Astrocyte of the spinal cord (primary cell): ENCODE measurements at places on chromosomes 7 and 10.
A peak's percentile ranks its signal among the peaks of the same experiment; 100 is the strongest.

DNA sequence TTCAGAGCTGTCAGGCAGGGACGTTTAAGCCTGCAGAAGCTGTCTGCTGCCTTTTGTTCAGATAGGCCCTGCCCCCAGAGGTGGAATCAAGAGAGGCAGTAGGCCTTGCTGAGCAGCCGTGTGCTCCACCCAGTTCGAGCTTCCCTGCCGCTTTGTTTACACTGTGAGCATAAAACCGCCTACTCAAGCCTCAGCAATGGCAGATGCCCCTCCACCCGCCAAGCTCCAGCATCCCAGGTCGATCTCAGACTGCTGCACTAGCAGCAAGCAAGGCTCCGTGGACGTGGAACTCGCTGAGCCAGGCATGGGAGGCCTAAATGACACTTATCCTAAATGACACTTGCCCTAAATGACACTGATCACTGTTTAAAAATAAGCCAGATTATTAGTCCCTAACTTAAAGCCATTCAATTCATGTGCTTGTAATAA lies 6.8 kb upstream of the ASB15 start:
- peak; percentile 13 for DNase-seq

- no peak for DNase-seq
These were observed 2.1 kb downstream of the PAXIP1 start for GRCh38 chr7:155000795-155001194.

- DNase-seq = no peak
These were observed 333.3 kb downstream of the CACNA2D1 start for GRCh38 chr7:82110146-82110840.

- DNase-seq = peak; percentile 64
These were observed 9.6 kb downstream of the UBTD1 start for GRCh38 chr10:97508342-97508741.

DNA sequence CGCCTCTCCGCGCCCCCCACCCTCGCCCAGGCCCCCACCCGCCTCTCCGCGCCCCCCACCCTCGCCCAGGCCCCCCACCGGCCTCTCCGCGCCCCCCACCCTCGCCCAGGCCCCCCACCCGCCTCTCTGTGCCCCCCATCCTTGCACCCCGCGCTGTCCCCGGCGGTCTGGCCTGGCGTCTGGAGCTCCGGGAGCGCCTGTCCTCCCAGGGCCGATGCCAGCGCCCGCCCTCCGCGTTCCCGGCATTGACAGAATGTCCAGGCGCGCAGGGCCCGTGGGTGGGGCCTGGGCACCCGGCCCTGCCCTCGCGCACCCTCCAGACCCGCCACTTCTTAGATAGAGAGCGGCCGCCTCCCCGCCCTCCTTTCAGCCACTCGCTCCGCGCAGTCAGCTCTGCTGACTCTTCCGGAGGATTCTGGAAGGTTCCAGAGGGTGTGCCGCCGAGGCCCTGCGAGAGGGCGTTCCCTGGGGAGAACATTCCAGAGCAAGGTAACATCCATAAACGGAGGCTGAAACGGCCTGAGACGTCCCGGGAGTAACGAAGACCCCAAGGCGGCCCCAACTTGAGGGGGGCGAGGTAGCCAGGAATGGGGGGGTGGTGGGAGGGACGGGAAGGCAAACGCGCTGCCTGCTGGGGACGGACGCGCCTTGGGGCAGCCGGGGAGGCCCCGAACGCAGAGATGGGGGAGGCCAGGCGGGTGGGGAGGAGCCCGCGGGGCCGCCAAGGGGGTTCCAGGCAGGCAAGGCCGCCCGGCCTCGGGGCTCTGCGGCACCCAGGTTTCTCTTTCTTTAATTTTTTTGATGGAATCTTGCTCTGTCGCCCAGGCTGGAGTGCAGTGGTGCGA lies 117.8 kb downstream of the DYNC2I1 start:
- DNase-seq = no peak

DNA sequence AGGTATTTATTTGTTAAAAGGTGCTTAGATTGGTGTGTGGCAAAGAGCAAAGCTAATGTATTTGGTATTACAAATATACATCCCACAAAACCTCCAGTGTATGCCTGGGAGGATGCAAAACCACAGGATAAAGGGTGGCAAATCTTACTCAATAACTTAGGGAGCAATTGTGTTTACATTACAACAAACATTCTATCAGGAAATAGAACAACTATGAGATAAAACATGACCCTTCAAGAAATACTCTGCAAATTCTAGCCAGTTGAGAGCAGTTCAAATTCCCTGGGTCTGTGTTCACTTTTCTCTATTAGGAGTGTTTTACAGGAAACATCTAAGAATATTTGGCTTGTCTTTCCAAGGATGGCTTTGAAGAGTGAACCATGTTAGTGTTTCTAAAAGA lies 64.9 kb downstream of the CUL1 start:
- DNase-seq = no peak
